ENCODE measurements at places on chromosomes 11 and 22.

GRCh38 chr11:68263444-68264035 lies 8.2 kb downstream of the C11orf24 start:
- DNase-seq = no peak

- no peak for DNase-seq
These were observed 191.6 kb upstream of the CCDC90B start for GRCh38 chr11:83477772-83478171.

GRCh38 chr11:134100171-134100570 lies 31.3 kb downstream of the JAM3 start:
- no peak for DNase-seq

- DNase-seq = no peak
These were observed 13.7 kb downstream of the TSPAN4 start for GRCh38 chr11:856397-856796.

DNA sequence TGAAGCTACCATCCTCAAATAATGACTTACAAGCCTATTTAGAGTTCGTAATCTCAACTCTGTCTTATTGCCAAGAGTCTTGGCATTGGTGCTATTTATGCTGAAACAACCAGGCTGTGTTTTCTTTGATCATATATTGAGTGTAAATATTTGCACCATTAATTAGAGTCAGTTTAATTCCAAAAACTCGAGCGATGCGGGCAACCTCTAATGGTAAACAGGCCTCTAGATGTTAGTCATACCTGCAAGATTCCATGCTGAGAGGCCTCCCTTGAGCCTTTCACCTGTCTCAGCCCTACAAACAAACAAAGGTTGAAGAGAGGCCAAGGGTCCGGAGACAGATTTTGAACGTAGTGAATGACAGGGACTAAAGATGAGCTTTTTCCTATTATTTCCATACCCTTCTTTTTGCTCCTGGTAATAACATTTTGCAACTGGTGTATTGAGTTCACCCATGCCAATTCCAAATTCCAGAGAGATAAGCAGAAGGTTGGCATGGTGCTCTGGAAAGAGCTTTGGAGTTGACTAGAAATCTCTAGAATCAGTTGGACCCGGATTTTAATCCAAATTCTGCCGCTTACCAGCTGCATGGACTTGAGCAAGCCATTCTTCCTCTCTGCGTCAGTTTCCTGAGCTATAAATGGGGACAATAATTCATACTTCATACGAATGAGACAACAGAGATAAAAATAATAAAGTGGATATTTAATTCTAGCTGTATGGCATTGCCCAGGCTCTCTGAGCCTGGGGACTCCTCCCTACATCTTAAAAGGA lies 99.1 kb upstream of the ANO1 start:
- no peak for DNase-seq

Data from stimulated activated CD4-positive, alpha-beta T cell treated with anti-CD3 and anti-CD28 coated beads, TNF-alpha, amount 100 ng/mL, for 24 hours (primary cell).